Astrocyte of the spinal cord (primary cell): ENCODE measurements at places on chromosomes 1 and 21.
A peak's percentile ranks its signal among the peaks of the same experiment; 100 is the strongest.

- no peak for DNase-seq
Observed at GRCh38 chr1:30534551-30534940, 188.8 kb downstream of the MATN1 start.

DNA sequence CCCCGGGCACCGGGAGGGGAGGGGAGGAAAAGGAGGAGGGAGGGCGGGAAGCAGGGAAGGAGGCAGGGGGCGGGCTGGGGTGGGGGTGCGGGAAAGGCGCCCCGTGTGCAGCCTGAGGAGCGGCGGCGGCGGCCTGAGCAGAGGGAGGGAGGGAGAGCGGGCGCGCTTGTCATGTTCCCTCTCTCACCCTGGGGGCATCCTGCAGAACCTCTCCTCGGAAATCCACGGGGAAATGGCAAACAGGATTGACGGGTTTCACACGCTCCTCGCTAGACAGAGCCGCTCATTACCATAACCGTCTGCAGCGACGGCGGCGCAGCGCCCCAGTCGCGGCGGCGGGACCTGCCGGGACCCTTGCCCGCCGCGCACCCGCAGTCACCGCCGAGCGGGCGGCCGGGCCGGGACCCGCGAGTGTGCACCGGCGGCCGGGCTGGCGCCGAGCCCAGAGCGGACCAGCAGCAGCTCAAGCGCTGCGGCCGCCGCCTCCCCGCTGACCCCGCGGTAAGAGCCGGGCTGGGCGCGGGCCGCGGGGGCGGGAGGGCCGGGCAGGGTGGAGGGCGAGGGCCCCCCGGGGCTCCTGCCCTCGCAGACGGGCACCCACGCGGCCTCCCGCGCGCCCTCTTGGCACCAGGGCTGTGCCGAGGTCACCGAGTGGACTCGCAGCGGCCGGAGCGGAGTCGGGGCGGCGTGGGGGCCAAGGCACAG, at the start of gene SERTAD4:
TSS of gene SERTAD4 (plus strand) at position 286 of the 705 bp plus-strand sequence. CDS start 5,165 bp downstream, outside the sequence.
- DNase-seq: peak; percentile 51

DNA sequence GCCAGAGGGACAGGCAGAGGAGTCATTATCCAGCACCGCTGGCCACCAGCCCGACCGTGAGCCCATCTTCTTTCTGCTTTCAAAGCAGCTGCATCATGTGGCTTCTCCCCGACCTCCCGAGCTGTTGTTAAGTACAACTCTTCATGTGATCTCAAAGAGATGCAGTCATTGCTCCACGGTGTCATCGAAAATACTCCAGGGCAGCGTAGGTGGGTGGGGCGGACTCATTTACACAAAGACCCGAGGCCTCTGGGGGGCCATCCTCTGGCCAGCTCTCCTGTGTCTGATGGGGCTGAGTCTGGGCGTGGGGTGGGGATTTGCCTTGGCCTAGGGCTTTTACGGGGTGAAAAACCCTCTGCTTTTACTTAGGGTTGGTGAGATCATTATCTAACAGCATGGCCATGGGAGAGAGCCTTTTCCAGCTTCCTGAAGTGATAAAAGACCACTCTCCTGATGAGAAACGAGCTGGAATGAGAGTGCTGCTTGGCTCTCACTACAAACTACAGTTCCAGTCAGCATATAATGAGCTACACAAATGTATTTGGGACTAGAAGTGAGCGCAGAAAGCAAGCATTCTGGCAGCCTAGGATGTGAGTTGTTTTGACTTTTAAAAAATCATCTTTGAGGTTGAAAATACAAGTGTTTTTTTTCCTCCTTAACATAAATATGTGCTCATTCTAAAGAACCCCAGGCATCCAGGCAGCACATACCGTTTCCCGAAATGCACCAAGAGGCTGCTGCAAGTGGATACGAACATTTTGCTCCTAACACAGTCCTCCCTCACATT, 165.0 kb downstream of the RHOU start:
- peak; percentile 52 for DNase-seq

GRCh38 chr1:16612332-16613172, 812 bp downstream of the NBPF1 start:
- peak; percentile 95 for DNase-seq

GRCh38 chr1:87167157-87167789, 161.4 kb upstream of the LMO4 start:
- DNase-seq: no peak

DNA sequence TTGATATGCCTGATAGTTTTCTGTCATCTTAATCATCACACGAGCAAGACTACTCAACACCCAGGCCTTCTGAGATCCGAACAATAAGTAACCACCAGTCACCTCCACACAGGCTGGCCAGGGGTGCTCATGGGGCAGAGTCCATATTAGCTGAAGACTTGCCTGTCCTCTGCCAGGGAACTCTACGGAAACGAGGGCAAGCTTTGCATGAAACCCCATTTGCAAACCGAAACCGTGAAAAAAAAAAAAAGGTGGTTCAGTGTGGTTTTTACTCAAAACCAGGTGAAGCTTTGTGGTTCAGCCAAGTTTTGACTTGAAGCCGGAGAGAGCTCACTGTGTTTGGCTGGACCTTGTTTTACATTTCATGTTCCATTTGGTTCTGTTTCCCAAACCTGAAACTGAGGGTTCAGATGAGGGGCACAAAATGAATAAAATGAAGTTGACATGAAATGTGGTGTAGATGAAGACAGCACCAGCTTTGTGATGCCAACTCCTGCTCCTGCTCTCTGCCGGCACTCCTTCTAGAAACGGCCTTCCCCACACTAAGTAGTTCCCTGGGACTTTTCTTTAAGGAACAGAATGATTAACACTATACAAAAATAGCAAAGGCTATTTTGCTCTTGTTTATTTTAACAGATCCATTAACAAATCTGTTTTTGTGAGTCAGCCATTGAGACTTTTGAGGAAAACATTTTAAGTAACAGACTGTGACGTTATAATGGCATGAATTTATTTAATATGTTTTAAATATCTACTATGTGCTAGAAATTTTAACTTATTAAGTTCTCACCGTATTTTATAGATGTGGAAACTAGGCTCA, 74.7 kb downstream of the RUNX1 start:
- DNase-seq: no peak

DNA sequence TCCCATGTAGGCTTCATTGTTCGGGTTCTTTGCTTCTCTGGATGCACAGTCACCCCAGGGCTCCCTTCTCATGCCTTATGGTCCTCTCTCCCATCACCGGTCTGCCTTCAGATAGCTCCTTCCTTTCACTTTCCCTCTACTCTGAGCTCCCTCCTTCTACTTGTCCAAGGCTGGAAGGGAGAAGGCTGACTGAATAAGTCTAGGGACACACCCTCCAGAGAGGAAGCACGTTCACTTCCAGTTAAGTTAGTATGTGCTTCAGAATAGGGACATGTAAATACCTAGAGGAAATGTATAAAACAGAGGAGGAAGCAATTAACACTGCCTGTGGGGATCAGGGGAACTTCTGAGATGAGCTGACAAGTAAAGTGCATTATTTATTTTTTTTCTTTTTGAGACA, 23.5 kb downstream of the CXADR start:
- no peak for DNase-seq

- no peak for DNase-seq
Observed at GRCh38 chr1:226405411-226405988, 2.4 kb downstream of the PARP1 start.
